ENCODE measurements at places on chromosomes 1 and 21.

GRCh38 chr1:245441689-245442088 is 286.9 kb downstream of the KIF26B start:
- no peak for DNase-seq

GRCh38 chr1:6419804-6420453 is at the start of gene HES2:
Gene HES2, minus strand, starts transcription at chr1:6419919. Its CDS starts 99 bp downstream, at chr1:6419820.
- DNase-seq: peak; percentile 93

DNA sequence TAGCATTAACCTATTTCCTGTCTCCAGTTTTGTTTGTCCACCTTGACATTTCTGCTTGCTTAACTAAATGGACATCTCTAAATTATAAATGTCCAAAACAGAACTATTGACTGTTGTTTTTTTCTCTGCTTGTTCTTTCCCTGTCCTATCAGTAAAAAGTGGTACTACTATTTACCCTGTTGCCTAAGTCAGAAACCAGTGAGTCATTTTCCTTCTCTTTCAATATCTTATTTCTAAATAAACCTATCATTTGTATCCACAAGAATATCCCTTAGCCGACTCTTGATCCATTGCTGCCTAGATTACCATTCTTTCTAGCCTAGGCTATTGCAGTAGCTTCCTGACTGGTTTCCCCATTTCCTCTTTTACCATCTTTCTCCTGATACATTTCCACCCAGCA is 22.5 kb downstream of the MIER1 start:
- no peak for DNase-seq

GRCh38 chr1:36342426-36343185 is 19.2 kb upstream of the EVA1B start:
- DNase-seq: peak; percentile 91

GRCh38 chr1:172647110-172647564 is 11.8 kb upstream of the FASLG start:
- DNase-seq: no peak

- DNase-seq: no peak
Measured at GRCh38 chr1:67735206-67735605, 50.2 kb downstream of the GADD45A start.

GRCh38 chr1:179177182-179177581 is 52.3 kb downstream of the ABL2 start:
- no peak for DNase-seq

DNA sequence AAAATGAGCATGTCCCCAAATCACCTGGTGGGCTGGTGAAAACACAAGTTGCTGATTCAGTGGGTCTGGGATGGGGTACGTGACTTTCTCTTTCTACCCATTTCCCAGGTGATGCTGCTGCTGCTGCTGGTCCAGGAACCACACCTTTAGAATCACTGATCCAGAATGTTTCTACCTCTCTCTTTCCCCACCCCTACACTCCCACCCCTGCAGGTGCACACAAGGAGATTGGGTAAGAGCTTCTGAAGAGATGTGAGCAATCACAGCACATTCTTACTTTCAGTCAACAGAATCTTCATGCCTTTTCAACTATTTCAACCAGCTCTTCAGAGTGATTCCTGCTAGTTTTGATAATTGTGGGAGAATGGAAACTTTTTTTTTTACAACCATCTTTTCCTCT is 130.9 kb downstream of the LMX1A start:
- DNase-seq: no peak

DNA sequence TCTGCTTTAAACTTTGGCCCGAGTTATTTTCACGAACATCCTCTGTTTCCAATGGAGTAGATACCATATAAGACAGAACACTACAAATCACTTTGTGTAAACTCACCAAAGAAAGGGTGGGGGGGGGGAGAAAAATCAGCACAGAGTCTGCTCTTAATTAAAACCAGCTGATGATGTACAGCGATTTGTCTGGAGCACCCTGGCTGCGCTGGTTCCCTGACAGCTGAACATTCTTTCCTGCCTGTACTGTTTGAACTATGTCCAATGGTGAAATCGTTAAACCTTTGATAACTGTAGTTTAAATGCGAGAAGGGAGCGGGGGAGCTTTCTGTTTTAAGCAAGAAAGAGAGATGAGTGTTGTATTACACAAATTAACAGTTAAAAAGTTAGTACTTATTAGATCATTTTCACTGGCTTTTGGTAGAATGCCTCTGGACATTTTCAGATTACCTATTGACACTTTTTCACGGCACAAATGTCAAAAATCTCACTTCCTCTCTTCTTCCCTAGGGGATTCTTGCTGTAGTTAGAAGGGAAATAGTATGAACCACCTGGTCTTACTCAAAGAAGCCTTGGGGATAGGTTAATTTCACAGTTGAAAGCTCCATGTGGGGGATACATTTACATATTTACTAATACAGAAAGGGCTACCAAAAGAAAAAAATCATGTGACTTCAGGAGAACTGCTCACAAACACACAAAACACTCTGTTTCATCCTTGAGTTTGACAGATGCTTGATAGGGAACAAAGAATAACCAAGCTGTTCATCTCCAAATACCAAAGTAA is 140.2 kb upstream of the RUNX1 start:
- no peak for DNase-seq

DNA sequence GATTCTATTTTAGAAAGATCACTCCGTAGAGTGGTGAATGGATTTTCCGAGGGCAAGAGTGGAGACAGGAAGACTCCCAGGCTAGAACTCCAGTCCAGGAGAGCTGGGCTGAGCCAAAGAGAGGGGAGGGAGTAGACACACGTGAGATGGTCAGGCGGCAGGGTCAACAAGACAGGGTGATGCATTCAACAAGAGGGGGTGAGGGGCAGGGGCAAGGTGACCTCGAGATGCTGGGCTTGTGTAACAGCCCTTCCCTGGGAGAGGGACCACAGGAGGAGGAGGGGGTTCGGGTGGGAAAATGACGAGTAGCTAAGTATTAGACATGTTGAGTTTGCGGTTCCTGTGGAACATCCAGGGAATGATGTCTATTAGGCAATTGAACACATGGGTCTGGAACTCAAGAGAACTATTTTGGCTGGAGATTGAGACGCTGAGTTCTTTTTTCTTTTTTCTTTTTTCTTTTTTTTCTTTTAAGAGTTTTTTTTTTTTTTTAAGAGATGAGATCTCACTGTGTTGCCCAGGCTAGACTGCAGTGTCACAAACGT is 13.3 kb downstream of the RSPO1 start:
- DNase-seq: no peak

DNA sequence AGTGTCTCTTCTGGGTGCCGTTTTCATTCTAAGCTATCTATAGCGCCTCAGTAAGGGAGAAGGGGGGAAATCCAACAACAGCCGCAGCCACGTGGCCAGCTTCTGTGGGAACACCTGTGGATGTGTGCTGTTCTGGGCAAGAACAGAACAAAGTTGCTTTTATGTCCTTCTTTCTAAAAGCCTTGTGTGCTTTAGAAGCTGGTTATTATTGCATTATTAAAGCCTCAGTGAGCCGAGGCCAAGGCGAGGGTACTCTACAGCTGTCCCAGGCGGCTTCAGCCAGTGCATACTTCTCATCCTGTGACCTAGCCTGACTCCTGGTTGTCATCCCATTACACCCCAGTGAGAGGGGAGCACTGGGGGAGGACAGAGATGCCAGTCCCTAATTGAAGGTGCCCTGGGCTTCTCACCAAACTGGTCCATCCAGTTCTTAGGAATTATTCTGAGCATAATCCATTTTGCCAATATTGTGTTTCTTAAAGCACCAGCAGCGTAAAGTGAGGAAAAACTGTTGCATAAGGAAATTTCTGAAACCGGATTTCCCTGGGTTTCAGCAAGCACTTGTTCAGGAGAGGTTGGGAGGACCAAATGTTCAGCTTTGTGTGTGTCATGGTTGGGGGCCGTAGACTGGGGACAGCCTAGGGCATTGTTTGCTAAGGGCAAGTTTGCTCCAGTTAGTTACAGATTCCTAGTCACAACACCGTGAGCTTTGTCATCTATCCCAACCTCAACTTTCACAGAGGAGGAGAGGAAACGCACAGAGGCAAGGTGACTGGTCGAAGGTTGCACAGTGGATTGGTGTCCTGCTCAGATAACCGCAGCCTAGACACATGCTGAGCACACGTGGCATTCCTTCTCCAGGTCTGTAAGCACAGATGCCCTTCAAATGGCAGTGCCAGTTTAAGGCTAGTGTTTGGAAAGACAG is 61.0 kb upstream of the ATP1A1 start:
- DNase-seq: peak; percentile 13

GRCh38 chr1:14894811-14895560 is 258.6 kb upstream of the TMEM51 start:
- DNase-seq: no peak

- peak; percentile 79 for DNase-seq
Measured at GRCh38 chr21:41133874-41134522, 34.0 kb upstream of the BACE2 start.

DNA sequence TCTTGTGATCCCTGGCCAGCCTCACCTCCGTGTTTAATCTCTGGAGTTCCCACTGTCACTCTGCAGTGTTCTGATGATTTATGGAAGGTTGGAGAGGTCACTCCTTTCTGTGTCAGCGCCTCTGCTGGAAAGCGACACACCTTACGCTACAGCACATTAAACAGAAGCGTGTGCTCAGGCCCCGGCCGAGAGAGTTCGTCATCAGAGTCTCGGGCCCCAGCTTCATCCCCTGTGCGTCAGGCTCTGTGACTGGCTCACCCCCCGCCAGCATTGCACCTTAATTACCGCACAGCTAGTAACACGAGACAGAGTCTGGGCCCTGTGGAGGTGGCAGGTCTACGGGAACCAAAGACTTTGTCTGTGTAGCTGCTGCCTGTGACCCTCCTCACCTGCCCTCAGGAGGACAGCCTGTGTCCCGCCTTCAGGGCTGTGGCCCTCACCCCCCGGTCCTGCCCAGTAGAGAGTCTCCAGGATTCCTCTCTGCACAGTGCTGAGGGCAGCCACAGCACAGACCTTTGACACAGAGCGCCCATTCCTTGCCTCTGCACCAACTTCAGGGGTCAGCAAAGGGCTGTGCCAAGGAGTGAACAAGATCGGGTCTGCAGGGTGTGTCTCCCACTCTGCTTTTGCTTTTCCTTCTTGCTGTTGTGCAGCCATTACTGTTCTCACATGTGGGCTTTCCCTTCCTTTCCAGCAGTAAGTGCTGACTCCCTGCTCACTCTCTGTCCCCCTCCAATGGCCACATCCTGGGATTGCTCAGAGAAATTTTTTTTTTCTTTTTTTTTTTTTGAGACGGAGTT is 157.6 kb downstream of the PGBD5 start:
- peak; percentile 92 for DNase-seq

DNA sequence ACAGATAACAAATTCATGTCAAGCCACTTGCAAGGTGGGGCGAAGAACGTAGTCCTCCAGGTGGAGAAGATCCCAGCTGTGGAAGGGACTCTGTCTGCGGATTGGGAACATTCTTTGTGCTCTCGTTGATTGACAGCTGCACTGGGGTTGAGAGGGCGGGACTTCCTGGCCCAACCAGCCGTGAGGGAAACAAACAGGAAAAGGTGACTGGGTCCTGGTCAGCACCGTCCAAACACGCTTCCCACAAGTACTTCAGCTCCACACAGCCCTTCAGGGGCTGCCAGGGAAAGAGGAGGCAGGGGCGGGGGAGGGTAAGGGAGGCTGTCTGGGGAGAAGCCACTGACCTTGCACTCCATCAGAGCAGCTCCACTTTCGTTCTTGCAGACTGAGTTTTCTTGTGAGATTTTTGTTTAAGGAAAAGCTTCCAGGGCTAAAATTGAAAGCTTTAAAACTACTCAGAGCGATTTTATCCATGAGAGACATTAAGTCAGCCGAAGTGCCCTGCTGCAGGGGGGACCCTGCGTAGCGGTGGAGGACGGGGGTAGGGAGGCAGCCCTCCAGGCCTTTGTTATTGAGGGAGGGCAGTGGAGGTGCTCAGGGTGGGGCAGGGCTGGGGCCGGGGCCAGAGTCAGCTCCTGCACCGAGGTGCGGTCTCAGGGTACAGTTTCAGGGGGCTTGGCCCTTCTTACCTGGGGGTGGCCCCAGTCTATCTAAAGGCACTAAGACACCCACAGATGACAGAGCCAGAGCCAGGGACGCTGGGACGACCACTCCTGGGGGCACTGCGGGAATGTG is 21.6 kb upstream of the STUM start:
- peak; percentile 88 for DNase-seq

DNA sequence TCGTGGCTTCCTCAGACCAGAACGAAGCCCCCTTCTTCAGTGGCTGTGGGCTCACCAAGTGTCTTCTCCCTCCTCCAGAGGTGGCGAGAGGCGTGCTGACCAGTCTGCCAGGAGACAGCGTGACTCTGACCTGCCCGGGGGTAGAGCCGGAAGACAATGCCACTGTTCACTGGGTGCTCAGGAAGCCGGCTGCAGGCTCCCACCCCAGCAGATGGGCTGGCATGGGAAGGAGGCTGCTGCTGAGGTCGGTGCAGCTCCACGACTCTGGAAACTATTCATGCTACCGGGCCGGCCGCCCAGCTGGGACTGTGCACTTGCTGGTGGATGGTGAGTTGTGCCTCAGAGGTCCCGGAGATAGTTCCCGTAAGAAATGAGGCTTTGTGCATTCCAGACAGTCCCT is 24.0 kb downstream of the IL6R start:
- DNase-seq: no peak

GRCh38 chr1:211323156-211324063 is 3.2 kb upstream of the TRAF5 start:
- peak; percentile 78 for DNase-seq

- DNase-seq: peak; percentile 60
Measured at GRCh38 chr1:53430779-53431178, 28.4 kb upstream of the DMRTB1 start.

DNA sequence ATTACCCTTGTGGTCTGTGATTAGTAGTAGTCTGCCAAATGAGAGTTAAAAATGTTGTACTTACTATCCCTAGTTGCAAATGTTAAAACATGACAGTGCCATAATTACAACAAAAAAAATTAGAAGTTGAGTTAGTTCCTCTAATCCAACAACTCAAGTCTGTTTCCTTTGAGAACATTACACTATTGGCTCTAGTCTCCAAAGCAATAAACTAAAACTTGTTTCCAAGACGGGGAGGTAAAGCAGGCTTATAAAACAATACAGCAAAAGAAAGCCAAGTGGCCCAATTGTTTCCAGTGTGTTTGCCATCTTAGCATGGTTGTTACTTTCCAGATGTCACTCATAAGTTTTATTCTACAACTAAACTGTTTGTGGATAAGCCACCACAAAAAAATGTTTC is 11.6 kb downstream of the KYAT3 start:
- DNase-seq: no peak

- peak; percentile 20 for DNase-seq
Measured at GRCh38 chr1:53619367-53620060, 119.5 kb downstream of the GLIS1 start.

GRCh38 chr21:41962425-41962966 is 8.7 kb upstream of the C2CD2 start:
- DNase-seq: no peak

- no peak for DNase-seq
Measured at GRCh38 chr1:229951856-229952534, 115.0 kb upstream of the GALNT2 start.

DNA sequence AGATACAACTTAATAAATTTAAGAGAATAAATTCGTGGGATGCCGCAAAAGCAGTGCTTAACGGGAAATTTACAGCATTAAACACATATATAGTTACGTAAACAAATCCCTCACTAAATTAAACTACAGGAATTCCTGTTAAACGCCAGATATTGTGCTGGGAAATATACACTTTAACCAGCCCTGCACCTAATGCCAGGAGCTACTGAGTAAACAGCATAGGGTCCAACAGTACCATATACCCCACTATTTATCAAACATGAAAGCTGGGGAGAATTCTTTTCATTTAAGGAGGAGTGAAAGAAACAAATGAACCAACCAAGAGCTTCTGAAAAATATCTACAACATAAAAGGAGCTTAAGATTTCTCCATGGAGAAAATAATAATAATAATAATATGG is 11.7 kb downstream of the FRRS1 start:
- DNase-seq: no peak

Data from H7 (cell line).